ENCODE measurements at places on chromosomes 2 and 18.

DNA sequence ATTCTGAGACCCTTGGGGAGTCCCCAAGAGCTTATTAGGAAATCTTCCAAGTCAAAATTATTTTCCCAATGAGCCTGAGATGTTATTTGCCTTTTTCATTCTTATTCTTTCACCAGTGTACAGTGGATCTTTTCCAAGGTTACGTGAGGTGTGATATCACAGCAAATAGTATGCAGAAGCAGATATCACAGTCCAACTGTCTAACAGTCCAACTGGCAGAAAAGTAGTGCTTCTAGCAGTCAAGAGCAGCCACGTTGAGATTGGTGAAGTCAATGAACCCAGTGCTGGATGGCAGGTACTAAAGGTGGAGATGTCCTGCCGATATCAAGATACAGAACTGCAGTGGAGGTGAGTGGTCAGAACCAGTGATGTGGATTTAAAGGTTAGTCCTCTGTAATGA lies 78.9 kb upstream of the ZNF397 start:
- no peak for DNase-seq

DNA sequence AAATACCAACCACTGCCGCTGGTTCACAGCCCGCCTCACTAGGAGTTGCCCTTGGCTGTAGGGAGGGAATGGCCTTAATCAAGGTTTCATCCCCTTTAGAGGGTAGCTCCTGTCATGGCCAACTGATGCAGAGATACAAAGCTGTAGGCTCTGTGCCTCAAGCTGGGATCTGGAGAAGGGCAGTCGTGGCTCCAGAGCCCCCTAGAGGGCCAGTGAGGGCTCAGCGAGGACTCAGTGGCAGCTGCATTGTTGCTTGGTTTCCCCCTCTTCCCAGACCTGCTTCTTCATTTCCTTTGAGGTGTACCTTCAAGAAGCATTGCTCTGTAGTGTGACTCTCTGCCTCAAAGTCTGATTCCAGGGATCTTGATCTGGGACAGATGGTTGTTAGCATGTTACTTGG lies 302.1 kb downstream of the LPIN1 start:
- DNase-seq: no peak

GRCh38 chr2:241211276-241211675 lies 22.8 kb downstream of the ANO7 start:
- DNase-seq: no peak

- DNase-seq: no peak
Measured at GRCh38 chr2:85871494-85872164, 17.2 kb downstream of the ST3GAL5 start.

DNA sequence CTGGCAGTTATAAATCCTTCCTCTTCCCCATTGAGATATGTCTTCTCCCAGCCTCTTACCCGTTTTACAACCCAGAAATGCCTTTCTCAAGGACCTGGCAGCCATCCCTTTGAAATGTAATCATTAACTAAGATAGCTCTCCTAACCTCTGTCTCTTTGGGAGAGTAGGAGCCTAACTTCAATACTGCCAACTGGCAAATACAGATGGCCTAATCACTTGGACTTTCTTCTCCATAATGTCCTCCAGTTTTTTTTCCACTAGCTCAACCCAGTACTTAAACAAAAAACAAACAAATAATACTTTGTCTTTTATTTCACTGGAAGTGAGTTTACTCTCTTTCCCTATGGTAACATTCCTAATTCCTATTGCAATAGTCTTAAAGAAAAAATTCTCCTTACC lies 1391.1 kb downstream of the SUCLG1 start:
- DNase-seq: no peak

DNA sequence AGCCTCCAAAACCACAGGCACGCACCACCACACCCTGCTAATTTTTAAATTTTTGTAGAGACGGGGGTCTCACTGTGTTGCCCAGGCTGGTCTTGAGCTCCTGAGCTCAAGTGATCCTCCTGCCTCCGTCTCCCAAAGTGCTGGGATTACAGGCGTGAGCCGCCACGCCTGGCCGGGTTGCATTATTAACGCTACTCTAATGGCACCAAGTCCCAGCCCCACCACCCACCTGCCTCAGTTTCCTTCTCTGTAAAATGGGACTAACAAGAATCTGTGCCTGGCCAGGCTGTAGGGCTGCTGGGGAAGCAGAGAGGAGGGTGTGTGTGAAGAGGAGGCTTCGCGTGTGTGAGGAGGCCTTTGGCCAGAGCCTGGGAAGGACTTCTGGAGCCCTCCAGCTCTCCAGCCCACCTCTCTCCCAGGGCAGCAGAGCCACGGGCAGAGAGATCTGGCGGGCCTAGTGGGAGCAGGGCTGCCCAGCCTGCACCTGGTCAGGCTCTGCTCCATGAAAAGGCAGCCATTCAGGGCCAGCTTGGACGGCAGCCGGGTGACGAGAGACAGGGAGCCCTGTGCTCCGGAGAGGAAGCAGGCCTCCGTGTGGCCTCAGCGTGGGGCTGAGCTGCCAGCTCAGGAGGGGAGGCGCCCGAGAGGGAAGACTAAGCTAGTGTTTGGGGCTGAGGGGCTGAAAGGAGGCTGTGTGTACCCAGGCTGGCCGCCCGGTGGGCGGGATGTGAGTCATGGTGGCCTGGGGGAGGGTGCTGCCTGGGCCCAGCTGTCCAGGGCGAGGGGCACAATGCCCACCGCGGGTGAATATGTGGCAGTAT lies 7.4 kb upstream of the B3GNT7 start:
- peak; percentile 56 for DNase-seq

DNA sequence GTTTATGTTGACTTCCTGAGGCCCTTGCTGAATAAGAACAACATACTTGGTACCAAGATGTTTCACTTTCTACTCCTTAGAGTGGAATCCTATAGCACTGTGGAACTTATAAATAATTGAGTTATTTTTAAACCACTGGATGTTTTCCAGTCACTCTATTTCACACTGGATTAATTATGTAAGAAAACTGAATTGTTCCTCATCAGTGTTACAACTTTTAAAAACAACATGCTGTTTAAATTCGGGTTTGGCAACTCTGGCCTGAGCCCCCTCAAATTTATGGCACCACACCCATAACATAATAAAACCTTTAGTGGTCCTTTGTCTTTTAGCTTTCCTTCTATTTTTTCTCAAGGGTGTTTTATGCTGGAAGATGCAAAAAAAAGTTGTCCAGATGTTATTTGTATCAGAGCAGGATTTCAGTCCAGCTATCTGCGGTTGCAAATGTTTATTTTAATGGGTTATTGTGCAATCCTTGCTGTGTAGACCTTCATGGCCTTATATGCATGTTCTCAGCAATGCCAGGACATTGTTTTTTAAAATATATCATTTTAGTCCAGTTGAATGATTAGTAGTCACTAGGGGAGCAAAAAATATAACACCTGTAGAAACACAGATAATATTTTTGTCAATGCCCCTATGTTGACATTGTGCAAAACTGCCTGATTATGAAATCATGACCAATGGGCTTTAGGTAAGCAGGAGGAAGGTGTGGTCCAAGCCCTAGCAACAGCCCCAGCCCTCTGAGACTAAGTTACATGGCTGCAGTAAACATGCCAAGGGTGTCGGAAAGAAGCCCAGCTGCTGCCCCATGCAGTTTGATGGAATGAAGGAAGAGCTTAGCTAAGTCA lies 638.0 kb upstream of the ZEB2 start:
- DNase-seq: peak; percentile 92

GRCh38 chr18:56112013-56112749 lies 524.2 kb upstream of the TCF4 start:
- DNase-seq: peak; percentile 59

GRCh38 chr2:98263362-98263761 lies 82.9 kb upstream of the CNGA3 start:
- DNase-seq: no peak

- DNase-seq: peak; percentile 49
Measured at GRCh38 chr2:20184067-20184938, 40.6 kb downstream of the SDC1 start.

- no peak for DNase-seq
Measured at GRCh38 chr18:45282101-45282812, 333.0 kb upstream of the SLC14A2 start.

DNA sequence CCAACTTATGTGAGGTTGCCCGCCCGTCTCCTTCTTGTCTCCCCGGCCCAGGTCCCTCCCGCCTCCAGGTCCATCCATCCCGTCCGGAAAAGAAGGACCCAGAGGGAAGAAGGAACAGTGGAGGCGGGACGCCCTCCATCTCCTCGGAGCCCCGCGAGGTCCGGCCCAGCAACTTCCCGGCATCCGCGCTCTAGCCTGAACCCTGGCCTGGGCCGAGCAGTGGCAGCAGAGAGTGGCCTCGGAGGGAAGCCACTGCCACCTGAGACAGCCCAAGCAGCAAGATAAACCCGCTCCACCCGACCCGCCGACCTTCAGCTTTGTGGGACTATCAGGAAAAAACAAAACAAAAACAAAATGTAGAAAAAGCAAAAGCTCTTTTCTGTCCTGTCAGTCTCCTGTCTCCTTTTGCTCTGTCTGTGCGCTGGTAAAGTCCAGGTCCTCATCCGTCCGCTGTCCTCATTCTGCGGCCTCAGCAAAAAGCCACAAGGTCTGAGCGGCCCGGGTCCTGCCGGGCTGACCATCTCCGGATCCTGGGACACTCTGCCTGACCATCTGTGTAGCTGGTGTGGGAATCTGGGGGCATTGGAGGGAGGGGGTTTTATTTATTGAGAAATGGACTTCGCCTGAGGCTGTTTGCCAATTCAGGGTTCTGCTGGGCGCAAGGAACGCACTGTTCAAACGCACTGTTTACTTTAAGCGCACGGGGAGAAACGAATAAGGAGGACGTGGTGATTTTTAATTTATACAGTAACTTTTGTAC lies 3.1 kb downstream of the DLX1 start:
- no peak for DNase-seq
